ENCODE measurements at places on chromosomes 12 and 14.

DNA sequence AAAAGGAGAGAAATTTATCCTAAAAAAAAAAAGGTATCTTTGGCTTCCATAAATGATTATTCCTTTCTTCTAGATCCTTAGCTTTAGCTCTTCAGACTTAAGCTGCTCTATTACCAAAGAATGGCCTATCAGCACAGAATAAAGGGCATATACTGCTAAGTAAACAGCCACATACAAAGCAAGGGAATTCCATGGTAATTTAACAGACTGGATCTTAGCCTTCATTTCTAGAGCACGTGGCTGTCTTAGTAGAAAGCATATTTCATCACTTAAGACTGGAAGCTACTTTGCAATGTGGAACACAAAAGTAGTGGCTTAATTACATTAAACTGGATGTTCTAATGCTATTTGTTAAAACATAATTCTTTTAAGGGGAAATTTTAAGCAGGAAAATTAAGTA, 23.1 kb downstream of the TMED10 start:
- peak; percentile 95 for DNase-seq

DNA sequence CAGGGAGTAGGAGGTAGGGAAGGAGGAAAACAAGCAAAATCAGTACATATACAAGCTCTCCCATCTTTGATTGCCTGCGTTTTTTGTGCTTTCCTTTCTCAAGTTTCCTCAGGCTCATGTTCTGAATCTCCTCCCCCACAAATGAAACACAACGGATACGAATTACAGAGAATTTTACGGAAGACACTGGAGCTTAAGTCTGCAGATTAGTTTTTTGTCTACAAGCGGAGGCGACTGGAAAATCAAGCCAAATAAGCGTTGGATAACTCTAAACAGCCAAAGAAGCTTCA, 612 bp downstream of the WBP11 start:
- no peak for DNase-seq

DNA sequence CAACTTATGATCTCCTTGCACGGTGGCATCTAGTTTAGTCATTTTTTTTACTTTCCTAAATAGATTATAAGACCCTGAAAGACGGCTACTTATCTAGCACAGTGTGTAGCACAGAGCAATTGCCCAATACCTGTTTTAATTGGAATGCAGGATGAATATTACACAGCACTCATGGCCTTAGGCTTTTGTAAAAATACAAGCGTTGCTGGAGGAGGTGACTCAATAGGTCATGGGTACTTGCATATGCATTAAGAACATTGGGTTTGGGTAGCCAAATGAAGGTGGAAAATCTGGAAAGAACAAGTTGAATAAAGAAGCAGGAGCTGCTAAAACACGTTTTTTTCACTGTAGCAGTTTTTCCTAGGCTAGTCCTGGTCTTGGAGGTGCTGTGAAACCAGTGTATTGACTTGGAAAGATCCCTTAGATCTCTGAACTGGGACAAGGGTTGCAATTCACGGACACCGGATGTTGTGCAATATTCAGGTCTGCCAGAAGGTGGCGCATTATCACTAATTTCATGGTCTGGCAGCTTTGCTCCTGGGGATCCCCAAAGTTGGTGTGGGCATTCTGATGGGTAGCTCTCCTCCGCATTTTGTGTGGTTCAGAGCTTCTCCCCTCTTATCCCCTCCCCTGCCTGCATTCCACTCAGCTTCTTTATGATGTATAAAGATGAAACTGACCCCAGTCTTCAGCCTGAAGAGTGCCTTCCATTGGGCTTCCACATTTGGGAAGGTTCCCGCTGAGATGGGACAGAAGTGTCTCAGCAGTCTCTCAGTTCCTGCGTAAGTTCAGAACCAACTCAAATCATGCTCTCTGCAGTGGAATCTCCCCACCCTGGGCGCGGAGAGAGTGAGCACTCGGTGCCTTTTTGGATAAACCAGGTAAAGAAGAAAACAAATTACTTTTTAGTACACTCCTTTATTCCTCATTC, 278.3 kb downstream of the NRXN3 start:
- DNase-seq, result peak; percentile 14

DNA sequence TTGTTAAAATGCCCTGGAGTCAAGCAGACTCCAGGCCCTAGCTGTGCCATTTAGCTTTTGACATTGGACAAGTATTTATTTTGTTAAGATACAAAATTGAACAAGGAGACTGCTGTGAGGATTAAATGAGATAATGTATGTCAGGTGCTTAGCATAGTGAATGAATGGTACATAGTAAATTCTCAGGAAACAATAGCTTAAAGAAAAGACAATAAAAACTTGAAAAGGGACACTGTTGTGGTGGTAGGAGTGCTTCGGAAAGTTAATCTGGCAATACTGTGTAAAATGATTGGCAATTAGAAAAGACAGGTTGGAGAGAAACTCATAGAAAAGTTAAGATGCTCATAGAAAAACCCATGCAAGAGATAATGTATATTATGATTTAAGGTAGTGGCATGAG, 19.7 kb downstream of the PALS1 start:
- DNase-seq, result no peak

DNA sequence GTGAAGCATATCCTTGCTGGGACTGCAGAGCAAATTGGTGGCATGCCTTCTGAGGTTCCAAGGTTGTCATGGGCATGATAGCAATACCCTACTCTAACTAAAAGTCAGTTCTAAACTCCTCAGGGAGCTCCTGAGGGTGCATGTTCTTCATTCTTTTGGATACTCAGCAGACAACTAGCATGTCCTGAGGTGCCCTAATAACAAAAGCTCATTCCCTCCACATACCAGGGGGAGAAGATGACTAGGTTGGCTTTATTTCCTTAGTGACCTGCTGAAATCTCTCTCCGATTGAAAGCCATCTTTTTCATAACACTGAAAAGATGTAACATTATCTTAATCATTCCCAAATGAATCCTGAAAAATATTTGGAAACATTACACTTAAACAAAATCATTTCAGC, 188.7 kb upstream of the IGF1 start:
- DNase-seq, result no peak
